ENCODE measurements at places on chromosomes 3 and 15.

GRCh38 chr3:31106912-31107311, 212.5 kb upstream of the GADL1 start:
- DNase-seq: no peak

DNA sequence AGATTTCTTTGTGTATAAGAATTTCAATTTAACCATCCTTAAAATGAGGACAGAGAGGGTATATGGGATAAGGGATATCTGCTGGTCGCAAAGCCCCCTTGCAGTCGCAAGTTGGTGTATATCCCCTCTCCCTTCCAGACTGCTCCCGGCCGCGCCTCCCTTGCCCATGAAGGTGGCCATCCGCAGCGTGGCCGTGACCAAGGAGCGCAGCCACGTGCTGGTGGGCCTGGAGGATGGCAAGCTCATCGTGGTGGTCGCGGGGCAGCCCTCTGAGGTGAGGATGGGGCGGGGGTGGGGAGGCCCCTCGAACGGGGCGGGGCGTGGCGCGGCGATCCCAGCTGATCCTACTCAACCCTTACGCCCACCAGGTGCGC, 29.4 kb downstream of the NBEAL2 start:
- no peak for DNase-seq

- DNase-seq: no peak
These were observed 274.8 kb downstream of the BBX start for GRCh38 chr3:107797586-107797985.

GRCh38 chr15:84949845-84950569, 31.6 kb upstream of the PDE8A start:
- no peak for DNase-seq

- DNase-seq: no peak
These were observed 707.3 kb upstream of the UBE2E2 start for GRCh38 chr3:22495791-22496190.
